Activated naive CD8-positive, alpha-beta T cell treated with anti-CD3 and anti-CD28 coated beads for 36 hours (primary cell): ENCODE measurements at places on chromosomes 3 and 15.

DNA sequence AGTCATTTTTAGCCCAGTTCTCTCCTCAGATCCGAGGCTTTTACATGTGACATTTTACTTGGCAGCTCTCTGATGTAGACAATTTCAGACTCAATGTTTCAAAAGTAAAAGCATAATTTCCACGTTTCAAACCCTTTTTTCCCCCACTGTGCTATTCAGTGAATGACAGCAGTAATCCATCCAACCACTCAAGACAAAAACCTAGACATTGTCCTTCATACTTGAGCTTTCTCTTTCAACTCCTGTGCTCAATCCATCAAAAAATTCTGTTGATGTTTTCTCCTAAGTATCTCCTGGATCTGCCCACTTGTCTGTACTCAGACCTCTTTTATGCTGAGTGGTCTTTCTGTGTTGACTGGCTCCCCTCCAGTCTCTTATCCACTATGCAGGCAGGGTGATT is 214.7 kb downstream of the CHL1 start:
- no peak for DNase-seq

- DNase-seq, result no peak
These were observed 6.3 kb downstream of the PXYLP1 start for GRCh38 chr3:141237701-141238521.

DNA sequence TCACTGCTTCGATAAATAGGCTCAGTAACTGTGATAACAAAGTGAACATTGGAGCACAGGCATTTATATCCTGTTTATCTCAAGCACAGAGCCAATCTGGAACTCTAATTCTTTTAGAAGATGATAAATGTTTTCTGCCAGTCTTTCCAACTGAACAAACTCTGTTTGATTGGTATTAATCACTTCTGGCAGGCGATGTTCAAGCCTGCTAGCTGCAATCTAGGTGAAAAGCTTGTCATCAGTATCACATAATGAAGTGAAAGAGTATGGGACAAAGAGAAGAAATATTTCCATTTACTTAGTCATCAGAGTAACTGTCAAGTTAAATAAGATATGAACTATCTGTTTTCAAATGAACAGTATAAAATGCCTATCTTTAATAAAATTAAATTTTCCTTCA is 577.3 kb downstream of the VGLL3 start:
- DNase-seq, result no peak

DNA sequence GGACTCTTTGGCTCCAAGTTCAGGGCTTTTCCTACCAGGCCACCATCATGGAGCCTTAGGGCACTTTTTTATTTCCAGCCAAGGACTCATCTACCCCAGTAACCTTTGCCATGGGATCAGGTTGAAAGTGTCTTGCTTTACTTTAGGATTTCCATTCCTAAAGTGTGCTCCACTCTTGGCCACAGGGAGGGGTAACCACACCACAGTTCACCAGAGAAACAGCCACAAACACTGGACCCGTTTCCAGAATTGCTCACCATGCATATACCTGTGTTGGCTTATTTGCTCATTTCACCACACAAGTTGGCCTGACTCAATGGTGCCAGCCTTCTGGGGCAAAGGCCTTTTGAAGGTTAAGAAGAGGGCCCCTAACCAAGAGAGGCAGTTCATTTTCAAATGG is 70.6 kb upstream of the RAD18 start:
- DNase-seq, result no peak

DNA sequence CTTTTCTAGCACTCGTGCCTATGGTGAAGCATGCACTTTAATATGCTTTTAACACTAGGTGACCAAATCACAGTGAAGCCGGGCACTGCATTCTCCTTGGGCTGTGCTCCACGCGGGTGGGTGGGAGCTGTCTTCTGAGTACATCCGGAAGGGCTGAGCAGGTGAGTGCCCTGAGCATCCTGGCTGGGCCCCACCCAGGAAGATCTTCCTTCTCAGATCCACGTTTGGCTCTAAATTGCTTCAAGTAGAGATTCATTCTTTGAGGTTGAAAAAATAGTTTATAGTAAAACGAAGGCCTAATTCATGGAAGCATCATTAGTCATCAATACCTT is 73.9 kb upstream of the BLM start:
- no peak for DNase-seq

DNA sequence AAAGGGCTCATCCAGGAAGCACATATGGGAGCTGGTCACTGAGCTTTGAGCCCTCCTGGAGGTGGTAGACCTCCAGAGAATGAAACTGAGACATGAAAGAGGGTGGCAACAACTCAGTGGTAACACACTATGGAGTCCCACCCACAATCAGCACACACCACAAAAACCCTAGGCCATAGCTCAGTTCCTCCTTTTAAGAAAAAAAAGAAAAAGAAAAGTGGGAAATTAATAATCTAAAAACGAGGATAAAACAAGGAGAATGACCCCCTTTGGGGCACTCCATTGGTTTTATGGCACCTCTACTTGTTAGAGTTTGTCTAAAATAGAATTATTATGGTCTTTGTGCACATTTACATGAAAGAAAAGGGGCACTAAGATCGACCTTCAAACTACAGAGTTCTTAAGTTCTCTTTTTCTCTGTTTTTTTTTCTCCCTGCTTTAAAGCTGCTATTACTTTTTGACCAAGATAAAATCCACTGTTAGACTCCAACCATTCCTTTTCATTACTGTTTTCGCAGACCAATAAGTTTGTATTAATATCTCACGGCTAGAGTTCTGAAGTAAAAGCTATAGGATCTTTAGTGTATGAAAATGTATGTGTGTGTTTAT is 40.2 kb upstream of the ZBTB20 start:
- no peak for DNase-seq

DNA sequence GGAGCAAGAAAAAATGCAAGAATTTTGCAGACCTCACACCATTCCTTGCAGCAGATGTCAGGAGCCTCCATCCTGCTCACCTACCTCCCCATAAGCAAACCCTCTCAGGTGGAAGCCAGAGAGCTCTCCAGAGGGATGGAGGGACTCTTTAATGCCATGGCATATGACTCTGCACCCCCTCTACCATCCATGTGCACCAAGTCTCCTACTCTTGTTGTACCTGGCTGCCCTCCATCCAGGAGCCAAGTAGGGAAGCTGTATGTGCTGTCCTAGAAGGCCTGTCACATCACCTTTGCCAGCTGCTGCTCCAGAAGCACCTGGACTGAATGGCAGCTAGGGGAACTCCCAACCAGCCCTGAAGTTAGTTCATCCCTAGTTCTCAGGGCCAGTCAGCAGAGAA is 38.5 kb upstream of the PRR20G start:
- no peak for DNase-seq

- DNase-seq, result no peak
These were observed 175.3 kb downstream of the PLCL2 start for GRCh38 chr3:17059989-17060550.

GRCh38 chr3:133535971-133536881 is 37.3 kb upstream of the CDV3 start:
- no peak for DNase-seq

DNA sequence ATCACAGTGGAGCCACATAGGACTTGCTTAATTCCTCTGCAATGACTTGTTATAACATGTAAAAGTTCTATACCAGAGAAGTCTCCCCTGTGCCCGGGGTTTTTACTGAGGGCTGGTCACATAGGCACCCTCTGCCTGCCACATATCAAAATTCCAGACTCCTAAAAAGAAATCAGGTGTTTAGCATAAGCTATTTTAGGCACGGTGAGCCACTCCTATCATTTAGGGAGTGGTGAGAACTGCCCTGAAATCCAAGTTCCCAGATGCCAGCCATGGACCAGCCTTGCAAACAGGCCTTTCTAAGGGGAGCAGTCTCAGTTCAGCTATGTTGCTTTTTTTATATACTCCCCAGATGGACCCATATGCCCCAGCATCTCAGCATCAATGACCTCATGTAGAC is 130.3 kb downstream of the THSD4 start:
- no peak for DNase-seq

GRCh38 chr3:150215616-150216015 is 192.5 kb upstream of the TSC22D2 start:
- DNase-seq, result no peak

DNA sequence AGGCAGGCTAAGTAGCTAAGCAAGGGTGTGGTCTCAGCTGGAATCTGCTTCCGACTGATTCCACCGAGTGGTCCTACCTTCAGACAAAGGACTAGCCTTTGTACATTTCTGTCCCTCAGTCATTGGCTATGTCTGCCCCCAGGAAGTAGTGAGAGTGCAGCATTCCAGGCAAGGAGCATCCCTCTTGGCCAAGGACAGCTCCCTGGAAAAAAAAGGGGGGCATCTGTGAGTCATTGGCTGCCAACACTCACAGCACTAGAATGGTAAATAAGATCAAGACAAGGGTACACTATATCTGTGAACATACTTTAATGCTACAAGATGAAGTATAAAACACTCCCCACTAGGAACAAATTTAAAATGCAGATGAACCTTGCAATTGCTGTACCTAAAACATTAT is 66.8 kb downstream of the STAC start:
- DNase-seq, result no peak

DNA sequence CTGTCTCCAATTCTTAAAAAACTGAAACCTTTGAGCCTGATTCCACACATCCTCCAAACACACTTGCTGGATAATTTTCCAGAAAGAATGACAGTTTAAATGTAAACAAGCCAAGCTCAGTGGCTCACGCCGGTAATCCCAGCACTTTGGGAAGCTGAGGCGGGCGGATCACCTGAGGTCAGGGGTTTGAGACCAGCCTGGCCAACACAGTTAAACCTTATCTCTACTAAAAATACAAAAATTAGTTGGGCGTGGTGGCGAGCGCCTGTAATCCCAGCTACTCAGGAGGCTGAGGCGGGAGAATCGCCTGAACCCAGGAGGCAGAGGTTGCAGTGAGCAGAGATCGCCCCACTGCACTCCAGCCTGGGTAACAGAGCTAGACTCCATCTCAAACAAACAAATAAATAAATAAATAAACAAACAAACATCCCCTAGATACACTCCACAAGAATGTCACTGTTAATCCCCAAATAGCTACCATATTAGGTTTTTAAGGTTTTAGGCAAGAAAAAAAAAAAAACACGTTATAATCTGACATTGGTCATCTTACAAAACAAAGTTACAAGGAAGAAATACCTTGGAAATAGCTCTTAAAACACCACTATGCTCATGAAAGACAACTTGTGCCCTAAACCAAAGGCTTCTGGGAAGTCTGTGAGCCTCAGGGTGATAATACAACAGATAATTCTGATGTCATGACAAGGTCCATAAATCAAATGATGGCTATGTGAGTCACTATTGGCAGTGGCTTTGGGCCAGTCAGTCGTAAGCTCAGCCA is 13.2 kb downstream of the TNIK start:
- DNase-seq, result no peak

DNA sequence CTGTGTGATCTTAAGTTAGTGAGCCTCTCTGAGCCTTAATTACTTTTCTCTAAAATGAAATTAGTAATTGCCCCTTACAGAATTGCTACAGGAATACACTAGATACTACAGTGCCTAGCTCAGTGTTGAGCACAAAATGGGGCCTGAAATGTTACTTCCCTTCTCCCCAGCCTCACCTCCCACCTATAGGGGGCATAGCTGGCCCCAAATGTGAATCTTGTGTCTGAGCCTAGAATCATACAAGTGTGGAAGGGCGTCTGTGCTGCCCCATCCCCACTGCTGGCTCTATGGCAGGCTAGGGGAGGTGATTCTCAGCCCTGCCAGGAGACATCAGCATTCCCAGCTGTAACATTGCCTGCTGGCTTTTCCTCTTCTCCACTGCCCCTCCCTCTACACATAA is 42.7 kb downstream of the IFT122 start:
- no peak for DNase-seq
